ENCODE measurements at places on chromosomes 12 and 14.
A peak's percentile ranks its signal among the peaks of the same experiment; 100 is the strongest.

DNA sequence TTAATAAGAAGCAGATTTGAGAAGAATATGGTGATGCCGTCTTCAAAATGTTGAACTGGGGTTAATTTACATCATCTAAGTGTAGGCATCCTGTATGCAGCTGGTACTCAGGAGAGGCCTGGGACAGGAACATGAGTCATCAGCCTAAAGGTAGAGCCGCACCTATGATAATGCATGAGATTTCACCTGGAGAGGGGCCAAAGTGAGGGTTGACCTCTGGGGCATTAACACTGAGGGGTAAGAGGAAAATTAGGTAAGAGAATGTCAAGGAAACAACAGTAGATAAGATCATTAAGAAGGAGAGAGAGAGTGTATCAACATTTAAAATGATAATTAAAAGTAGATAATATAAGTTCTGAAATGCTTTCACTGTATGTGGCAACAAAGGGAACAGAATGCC is 20.2 kb upstream of the SSTR1 start:
- DNase-seq: no peak

- no peak for DNase-seq
Measured at GRCh38 chr12:99122959-99123358, 477.9 kb downstream of the APAF1 start.

- DNase-seq: no peak
Measured at GRCh38 chr12:1989111-1989510, 15.1 kb downstream of the DCP1B start.

DNA sequence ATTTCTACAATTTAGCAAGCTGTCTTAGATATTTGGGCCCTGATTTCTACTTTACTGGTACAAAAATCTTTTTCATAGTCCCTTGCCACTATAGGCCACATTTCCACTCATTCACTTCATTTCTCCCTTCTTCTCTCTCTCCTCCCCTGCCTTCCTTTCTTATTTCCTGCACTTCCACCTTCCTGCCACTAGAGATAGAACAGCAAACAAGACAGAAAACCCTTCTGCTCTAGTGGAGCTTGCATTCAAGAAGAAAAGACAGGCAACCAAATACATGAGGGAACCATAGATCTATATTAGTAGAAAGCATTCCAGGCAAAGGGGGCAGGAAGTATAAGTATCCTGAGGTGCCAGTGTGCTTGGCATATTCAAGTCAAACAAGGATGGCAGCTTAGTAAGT is 623.5 kb downstream of the FLRT2 start:
- no peak for DNase-seq

DNA sequence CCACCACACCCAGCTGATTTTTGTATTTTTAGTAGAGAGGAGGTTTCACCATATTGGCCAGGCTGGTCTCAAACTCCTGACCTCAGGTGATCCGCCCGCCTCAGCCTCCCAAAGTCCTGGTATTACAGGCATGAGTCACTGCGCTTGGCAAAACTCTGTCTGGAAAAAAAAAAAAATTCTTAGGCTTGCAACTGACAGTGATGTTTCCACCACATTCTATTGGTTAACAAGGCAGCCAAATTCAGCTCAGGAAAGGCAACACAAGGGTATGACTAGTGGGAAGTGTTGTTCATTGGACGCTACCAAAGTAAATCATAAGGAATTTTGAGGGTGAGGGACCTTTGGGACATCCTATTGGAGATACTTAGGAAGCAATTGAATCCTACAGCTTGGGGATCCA is 2.9 kb upstream of the SBNO1 start:
- no peak for DNase-seq

- no peak for DNase-seq
Measured at GRCh38 chr12:75881920-75882319, 149.7 kb downstream of the PHLDA1 start.

DNA sequence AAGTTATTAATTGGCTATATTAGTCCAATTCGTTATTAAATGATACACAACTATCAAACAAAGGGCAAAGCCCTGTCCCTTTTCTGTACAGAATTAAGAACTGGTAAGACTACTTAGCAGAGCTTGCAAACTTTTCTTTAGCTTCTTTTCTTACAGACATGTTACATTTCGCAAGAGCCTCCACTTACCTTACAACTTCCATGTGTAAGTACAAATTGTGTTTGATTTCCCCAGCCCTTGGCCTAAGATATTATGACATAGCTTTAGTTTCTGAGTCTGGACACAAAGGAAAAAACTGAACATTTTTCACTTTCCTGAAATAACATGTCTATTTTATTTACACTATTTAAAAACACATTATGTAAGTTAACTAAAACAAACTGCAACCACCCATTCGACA is 1.7 kb downstream of the ATF7 start:
- no peak for DNase-seq

- no peak for DNase-seq
Measured at GRCh38 chr12:88433997-88434703, 146.1 kb downstream of the KITLG start.

- no peak for DNase-seq
Measured at GRCh38 chr12:82950356-82950755, 263.6 kb downstream of the TMTC2 start.

GRCh38 chr14:79118291-79118690 is 948.1 kb downstream of the NRXN3 start:
- no peak for DNase-seq

DNA sequence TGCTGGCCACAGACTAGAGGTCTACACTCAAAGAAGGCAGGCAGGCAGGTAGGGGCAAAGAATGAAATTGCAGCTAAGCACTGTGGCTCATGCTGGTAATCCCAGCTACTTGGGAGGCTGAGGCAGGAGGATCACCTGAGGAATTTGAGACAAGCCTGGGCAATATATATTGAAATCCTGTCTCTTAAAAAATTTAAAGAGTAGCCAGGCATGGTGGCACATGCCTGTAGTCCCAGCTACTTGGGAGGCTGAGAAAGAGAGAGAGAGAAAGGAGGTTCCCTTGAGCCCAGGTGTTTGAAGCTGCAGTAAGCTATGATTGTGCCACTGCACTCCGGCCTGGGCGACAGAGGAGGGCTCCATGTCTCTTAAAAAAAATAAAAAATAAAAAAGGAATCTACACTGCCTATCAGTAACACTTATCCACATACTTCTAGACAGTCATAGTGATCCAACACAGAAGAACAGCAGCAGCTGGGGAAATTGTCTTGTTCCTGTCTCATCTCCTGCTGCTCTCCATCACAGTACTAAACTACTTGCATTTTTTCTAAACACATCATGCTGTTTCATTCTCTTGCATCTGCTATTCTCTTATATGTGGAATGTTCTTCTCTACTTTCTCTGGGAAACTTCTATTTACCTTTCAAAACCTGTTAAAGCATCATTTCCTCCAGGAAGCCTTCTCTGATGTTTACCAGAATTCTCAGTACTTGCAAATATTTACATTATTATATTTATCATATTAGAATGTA is 57.2 kb downstream of the ATF7 start:
- no peak for DNase-seq

DNA sequence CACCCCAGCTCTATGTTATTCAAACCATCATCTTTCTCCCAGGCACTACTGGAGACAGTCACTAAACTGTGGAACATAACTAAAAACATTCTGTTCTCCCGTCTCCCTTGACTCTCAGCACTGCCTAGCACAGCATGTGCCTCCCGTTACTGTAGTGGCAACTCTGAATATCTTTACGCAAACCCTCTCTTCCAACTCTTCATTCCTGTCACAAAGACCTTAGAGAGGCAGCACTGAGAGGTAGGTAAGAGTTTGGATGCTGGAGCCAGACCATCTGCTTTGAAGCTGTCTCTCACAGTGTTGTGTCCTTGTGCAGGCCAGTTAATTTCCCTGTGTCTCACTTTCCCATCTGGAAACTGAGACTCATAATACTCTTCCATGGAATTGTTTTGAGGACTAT is 108.1 kb downstream of the DIP2B start:
- DNase-seq: no peak

GRCh38 chr14:80215756-80216581 is 4.7 kb upstream of the DIO2 start:
- DNase-seq: no peak

DNA sequence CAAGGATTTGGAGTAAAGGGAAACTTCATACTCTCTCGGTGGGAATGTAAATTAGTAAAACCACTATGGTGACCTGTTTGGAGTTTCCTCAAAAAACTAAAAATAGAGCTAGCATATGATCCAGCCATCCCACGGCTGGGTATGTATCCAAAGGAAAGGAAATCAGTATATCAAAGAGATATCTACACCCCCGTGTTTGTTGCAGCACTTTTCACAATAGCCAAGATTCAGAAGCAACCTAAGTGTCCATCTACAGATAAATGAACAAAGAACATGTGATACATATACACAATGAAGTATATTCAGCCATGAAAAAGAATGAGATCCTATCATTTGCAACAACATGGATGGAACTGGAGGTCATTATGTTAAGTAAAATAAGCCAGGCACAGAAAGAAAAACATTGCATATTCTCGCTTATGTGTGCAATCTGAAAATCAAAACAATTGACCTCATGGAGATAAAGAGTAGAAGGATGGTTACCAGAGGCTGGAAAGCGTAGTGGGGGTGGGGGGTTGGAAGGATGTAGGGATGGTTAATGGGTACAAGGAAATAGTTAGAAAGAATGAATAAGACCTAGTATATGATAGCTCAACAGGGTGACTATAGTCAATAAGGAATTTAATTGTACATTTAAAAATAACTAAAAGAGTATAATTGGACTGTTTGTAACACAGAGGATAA is 468.0 kb downstream of the BCAT1 start:
- DNase-seq: no peak

- peak; percentile 28 for DNase-seq
Measured at GRCh38 chr12:131592972-131593371, 117.9 kb upstream of the SFSWAP start.

- no peak for DNase-seq
Measured at GRCh38 chr14:92520102-92521057, 6.8 kb downstream of the RIN3 start.

DNA sequence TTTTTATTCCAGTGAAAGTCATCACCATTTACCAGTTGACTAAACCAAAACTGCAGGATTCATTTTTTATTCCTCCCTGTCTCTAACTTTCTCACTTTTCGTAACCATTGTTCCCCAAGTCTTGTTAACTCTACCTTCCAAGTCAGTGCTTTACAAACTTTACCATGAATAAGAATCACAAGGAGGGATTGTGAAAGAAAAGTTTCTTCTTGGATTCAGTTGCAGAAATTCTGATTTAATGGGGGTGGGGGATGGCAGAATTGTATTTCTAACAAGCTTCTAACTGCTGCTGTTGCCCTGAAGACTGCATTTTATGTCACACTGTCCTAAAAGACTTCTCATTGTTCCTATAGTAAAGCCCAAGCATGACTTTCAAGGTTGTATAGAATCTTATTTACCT is 5.0 kb upstream of the RAB21 start:
- no peak for DNase-seq

DNA sequence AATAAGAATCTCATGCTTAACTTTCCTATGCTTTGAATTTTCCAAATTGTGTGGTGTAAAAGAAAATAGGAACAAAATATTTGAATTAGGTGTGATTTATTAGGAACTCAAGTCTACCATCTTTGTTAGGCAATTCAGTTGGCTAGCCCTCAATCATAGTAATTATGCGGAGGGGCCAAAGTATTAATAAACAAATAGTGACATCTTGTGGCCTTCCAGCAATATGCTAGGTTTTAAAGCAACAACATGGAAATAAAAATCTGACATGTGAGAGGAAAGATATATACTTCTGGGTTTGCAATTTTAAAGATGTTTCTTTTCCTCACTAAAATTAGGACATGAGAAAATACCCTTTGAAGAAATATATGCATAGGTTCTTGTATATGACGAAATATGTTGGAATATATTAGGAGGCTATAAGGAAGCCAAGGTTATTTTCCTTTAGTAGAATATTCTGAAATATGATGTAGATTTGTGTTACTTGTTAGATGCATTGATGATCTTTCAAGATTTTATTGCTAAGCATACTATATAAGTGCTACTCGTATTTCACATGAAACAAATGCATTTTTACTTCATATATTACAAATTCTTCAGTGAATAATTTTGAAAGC is 200.4 kb downstream of the PTPRO start:
- peak; percentile 14 for DNase-seq

GRCh38 chr12:107474639-107475539 is 210.7 kb upstream of the PWP1 start:
- no peak for DNase-seq

GRCh38 chr14:24367514-24368211 is at the start of gene NFATC4:
Gene NFATC4 (plus strand): TSS chr14:24368184. CDS start chr14:24368341, 157 bp downstream.
- no peak for DNase-seq

- no peak for DNase-seq
Measured at GRCh38 chr14:55724736-55725135, 144.7 kb downstream of the KTN1 start.

DNA sequence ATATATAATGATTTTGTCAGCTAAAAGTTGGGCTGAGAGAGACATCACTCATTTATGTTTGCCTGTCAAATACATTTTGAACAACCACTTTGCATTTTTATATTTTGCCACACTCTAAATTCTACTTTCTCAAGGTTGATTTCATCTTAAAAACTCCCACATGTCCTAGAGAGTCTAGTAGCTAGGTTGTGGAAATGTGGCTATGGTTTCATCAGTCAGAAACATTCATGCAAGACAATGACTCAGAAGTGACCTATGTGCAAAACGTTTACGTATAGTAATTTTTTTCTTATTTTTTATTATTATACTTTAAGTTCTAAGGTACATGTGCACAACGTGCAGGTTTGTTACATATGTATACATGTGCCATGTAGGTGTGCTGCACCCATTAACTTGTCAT is 27.4 kb upstream of the PRKD1 start:
- no peak for DNase-seq

- no peak for DNase-seq
Measured at GRCh38 chr14:41280745-41281144, 325.9 kb upstream of the LRFN5 start.

GRCh38 chr12:28574746-28575592 is 384.7 kb downstream of the CCDC91 start:
- DNase-seq: no peak

DNA sequence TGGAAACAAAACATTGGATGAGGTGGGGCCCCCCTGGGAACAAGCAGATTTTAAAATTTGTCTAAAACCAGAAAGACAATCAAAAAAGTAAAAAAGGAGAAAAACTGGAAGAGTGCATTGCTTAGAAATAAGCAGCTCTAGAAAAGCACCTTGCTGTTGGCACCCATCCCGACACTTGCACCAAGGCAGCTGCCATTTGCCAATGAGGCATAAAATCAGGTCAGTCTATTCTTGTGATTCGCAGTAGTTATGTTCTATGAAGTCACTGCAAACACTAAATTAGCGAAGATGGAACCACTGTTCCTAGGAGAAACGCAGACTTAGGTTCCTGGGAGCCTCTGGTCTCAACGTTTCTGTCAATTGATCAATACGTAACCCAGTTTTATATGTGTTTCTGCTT is 16.2 kb downstream of the VPS33A start:
- DNase-seq: no peak

GRCh38 chr12:87922736-87923135 is 106.5 kb downstream of the C12orf50 start:
- DNase-seq: no peak

DNA sequence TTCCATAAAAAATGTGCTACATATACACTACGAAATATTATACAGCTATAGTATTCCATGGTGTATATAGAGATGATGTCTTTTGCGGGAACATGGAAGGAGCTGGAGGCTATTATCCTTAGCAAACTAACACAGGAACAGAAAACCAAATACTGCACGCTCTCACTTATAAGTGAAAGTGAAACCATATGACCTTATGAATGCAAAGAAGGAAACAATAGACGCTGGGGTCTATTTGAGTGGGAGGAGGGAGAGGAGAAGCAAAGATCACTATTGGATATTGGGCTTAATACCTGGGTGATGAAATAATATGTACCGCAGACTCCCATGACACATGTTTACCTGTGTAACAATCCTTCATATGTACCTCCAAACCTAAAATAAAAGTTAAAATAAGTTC is 142.8 kb downstream of the LRFN5 start:
- DNase-seq: peak; percentile 21

Measured in CD4-positive, alpha-beta T cell treated with Interleukin-15 for 4 hours (primary cell).